ENCODE measurements at places on chromosomes 6 and 20.

GRCh38 chr6:144195671-144196270, 45.5 kb downstream of the STX11 start:
- DNase-seq: no peak

DNA sequence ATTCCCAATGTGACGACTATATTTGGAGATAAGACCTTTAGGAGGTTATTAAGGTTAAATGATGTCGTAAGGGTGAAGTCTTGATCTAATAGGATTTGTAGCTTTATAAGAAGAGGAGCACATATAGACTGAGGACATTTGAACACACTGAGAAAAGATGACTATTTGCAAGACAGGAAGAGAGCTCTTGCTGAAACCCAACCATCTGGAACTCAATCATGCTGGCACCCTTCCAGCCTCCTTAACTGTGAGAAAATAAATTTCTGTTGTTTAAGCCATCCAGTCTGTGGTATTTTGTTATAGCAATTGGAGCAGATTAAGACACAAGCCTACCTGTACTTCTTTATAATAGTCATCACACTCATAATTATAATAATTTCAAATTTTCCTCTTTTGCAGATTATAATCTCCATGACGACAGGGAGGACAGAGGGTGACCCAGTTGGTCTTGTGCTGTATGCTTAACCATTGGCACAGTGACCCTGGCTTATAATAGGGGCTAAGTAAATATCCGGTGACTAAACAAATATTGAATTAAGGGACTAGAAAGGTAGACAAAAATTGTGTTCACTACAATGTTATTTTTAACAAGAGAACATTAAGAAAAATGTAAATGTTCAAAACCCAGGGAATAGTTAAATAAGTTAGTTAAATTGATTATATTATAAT, 206.4 kb upstream of the HDDC2 start:
- no peak for DNase-seq

DNA sequence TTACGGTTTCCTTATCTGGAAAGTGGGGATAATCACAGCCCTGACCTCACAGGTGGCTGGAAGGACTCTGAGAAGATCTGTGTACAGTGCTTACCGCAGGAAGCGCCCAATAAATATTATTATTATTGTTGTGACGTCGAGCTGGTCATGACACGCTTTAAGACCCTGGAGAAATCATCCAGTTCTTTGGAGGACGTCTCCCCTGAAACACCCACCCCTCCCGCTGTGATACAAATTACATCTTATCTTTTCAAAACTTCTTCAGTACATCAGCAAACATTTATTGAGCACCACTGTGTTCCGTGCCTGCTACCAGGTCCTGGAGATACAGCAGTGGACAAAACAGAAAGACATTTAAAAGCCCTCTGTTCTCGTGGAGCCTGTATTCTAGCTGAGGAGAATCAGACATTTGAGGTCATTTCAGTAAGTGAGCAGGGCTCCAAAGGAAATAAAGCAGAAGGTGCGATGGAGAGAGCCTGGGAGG, 118.7 kb downstream of the CEBPB start:
- no peak for DNase-seq

DNA sequence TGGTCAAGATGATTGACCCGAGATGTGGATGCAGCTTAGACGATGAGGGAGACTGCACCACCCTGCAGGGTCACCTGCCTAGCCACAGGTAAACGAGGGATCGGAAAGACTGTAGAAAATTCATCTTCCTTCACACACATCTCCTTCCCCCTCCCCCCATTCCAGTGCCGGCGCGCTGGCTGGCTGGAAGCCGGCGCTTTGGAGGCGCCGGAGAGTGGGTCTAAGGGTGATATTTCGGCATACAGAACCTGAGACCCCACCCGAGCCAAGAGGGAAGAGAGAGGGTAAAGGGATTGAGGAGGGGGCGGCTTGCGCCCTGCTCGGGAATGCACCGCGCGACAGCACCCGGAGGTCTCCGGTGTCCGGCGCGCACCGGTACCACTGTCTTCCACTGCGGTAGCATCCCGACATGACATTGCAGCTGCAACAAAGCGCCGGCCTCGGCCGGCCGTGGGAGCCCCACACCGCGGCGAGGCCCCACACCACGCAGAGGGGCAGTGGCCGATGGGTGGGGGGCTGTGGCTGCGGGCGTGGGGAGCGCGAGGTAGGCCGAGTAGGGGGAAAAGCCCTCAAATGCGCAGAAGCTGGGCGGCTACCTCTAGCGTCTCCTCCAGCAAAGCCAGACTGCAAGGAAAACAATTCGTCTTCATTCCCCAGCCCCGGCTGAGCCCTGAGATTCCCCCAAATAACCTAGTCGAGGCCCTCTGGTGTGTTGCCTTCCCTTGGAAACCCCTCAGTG, 984 bp downstream of the TNFRSF21 start:
- no peak for DNase-seq

DNA sequence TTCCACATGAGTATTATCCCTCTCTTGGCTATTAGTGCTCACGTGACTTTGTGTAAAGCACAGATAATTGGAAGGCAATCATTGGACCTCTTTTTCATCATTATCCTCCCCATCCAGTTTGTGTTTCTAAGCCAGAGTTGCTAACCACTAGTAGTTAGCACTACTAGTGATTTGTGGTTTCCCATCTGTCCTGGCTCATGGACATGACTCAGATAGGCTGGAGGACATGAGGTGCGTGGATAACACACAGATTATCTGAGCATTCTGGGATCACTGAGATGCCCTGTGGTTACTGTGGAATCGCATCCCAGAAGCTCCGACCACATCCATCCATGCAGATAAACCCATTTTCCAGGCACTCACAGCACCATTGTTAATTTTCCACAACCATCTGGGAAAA, 123.8 kb upstream of the NAA20 start:
- no peak for DNase-seq

DNA sequence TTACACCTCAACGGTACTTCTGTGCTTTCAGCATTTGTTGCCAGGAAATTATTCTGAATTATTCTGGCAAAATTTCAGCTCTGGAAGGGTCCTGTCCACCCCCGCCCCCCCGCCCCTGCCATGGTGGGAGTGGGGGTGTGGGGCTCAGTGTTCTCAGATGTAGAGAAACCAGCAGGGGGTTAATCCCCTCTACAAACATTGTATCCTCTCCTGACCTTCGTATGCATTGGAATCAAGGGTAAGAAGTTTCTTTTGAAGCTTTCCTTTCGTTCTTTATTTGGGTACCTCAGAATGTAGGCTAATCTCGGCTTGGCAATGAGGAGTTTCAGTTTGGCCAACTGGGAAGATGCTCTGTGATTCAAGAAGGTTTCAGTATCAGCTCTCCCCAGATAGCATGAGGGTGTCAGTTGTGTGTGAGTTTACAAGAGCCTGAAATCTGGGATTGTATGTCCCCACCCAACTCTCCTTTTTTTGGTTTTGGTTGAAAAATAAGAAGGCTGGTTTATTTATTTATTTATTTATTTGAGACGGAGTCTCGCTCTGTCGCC, 25.5 kb upstream of the OLIG3 start:
- DNase-seq: no peak

DNA sequence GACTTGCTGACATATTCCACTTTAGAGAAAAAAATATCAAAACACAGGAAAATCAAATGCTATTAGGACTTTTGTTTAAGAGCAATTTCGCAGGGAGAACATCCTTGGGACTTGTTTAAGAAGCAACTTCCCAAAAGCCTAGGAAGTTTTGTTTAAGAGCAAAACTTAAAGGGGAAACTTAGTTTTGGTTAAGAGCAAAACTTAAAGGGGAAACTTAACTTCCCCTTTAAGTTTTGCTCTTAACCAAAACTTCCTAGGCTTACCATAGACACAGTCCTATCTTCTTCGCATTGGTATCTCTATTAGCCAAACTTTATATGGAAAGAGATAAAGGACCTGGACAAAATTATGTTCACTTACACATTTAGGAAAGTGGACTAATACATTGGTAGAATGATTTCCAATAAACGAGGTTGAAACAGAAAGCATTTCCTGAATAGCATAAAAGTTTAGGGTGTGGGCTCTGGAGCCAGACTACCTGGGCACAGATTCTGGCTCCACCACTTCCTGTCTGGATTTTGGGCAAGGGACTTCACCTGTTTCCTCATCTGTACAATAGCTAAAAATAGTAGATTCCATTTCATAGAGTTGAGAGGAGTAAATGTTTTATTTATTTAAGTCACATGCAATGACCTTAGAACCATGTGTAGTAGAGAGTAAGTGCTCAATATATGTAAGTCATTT, 15.7 kb downstream of the PAQR8 start:
- no peak for DNase-seq

- DNase-seq: no peak
Observed at GRCh38 chr20:53488775-53489272, 104.8 kb downstream of the ZNF217 start.

- no peak for DNase-seq
Observed at GRCh38 chr6:108616973-108617372, 56.3 kb downstream of the FOXO3 start.

DNA sequence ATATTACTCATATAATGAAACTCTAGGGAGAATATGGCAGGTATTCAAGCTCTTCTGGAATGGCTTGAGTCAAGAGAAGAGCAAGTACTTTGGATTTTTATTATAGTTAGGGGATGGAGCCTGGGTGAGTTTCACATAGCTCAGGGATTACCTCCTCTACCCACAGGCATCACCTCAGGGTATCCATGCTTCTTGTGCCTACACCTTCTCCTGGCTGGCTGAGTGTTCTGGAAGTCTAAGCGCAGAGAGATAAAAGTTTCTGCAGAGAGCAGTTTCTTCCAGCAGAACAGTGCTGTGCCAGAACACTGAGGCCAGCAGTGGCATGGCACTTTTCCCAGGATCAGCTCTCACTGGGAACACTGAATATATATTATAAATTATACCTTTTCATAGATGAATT, 199.7 kb upstream of the KCNQ5 start:
- DNase-seq: no peak

DNA sequence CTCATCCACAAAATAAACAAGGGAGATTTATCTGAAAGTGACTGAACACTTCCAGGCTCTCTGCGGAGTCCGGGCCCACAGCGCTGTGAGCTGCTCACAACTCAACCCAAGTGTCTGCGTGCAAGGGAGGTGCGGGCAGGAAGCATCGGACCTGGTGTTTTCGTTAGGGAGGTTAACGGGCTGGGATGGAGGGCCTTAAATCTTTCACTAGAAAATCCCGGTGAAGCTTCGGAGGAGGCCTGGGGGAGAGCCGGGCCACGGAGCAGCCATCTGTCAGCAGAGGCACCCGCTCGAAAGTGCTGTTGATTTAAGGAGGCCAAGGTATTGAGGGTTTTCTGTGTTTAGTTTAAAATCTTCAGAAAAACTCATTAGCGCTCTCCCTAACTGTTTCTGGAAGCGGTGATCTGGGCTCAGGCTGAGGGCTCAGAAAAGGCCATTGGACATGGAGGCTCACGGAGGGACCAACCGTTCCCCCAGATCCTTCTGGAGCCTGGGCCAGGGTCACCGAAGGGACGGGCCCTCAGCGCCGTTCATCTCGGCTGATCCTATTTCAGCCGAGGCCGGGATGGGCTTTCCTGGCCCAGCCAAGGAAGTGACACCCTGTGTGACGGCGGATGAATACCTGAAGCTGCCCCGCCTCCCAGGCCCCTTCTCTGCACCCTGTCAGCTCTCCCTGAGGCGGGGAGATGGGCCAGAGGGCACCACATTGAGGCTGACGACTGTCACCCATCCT, 20.7 kb downstream of the GATA5 start:
- DNase-seq: no peak

DNA sequence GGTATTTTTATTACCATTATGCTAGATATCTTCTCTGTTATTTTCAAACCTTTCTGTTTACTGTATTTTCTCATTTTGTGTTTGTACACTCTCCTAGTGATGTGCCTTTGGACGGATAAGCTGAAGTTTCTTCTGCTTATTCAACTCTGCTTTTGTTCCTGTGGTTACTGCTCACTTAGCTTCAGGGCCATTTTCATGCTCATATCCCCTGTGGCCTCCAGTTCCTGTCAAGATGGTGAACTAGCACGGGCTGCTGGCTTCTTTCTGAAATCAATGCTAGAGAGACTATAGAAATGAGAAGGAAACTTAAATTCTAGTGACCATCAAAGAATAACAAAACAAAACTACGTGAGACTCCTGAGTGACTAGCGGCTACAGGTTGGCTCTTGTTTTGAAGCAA, 6.8 kb upstream of the CST8 start:
- no peak for DNase-seq

- DNase-seq: peak; percentile 63
Observed at GRCh38 chr20:10447028-10447427, 11.9 kb downstream of the SLX4IP start.

- DNase-seq: no peak
Observed at GRCh38 chr6:89404512-89404911, 7.6 kb downstream of the RRAGD start.

DNA sequence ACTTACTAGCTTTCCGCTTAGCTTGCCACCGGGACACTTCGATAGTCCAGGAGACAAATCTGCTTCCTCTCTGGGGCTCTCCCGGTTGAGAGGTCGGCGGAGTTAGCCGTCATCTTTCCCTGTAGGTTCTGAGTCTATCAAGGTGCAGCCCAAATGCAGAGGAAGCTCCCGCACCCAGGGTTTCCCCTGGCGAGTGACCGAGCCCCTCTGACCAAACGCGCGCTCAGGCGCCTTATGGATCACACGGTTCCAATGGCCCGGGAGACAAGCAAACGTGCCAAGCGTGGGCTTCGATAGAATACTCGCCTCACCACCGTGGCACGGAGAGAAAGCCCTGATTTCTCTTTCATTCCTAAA, 15.8 kb upstream of the FOXC1 start:
- no peak for DNase-seq

DNA sequence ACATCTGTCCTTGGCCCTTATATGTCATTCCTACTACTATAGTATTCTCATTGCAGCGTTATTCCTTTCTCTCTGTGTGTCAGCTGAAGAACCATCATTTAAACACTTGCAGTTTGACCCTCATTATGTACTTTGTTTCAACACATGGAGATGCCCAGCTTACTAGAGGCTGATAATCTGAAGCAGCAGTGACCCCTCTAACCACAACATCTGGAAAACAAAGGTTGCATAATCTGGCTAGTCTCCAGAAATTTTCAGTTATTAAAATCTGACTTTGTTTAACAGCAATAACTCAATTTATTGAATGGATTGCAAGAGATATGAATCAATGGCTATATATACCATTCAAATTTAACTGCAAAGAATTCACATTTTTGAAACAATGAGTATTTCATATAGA, 6.6 kb upstream of the PHIP start:
- DNase-seq: no peak

DNA sequence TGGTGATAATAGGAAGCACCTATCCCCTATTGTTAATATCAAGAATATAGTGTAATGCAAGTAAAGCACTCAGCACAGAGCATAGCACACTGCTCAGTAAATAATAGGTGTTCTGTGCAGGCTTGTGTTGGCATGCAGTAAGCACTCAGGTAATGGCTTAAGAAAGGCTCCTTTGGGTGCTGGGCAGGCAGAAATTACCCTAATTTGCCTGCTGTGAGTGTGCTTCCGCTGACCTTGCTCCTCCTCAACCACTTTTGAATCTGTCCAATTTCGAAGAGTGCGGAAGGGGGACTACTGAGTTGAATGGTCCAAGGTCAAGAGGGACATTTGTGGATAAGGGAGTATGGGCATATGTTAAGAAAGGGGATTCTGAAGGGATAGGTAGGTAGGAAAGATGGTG, 15.4 kb downstream of the SRSF3 start:
- no peak for DNase-seq

Data from activated T-helper 2 cell treated with anti-CD3 and anti-CD28 coated beads, Interferon-gamma antibody, Interleukin-2, Interleukin-4, amounts not matched to agents 10 μg/mL and 5 μg/mL and 100 μg/mL, durations not matched to agents 14 hours and 24 hours and 36 hours (primary cell).